ENCODE measurements at places on chromosomes 16 and 17. TPM values are rescaled to one million over a fixed set of nuclear protein-coding genes. Genes with fewer than 3 reads are reported as not detected.

The MRTFB gene
- 29.4 TPM for total RNA-seq

The KRTAP3-1 gene
- total RNA-seq = not detected

The TPSG1 gene
- total RNA-seq = not detected

The HOXB6 gene
- total RNA-seq = 0.29 TPM

The ULK2 gene
- total RNA-seq = 23.1 TPM

The NPIPA2 gene
- 3.7 TPM for total RNA-seq

The NOD2 gene
- total RNA-seq = 1.4 TPM

The TMEM97 gene
- 3.5 TPM for total RNA-seq

The ATP5PD gene
- 933 TPM for total RNA-seq

The MYL11 gene
- total RNA-seq = not detected

The CBFA2T3 gene
- total RNA-seq = 5.6 TPM

The CLDN7 gene
- total RNA-seq = 0.42 TPM

The HBQ1 gene
- total RNA-seq = not detected

The MYH13 gene
- total RNA-seq = not detected

The CNGB1 gene
- not detected for total RNA-seq

The UBALD2 gene
- 30.4 TPM for total RNA-seq

The FAM171A2 gene
- 0.55 TPM for total RNA-seq
